ENCODE measurements at places on chromosomes 13 and 19.
A peak's percentile ranks its signal among the peaks of the same experiment; 100 is the strongest.

DNA sequence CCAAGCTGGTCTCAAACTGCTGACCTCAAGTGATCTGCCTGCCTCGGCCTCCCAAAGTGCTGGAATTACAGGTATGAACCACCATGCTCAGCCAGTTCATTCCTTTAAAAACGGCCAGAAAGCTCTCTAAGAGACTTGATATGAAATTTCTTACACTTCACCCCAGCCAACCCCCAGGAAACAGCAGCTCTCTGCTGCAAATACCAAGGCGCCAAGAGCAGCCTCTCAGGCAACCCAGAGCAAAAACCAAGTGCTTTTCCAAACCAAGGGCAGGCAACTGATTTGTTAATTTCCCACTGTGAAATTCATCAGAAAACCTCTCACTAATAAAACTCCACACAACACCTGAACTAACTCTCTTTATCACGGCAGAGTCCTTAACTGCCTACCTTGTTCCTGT lies 44.9 kb downstream of the LATS2 start:
- DNase-seq: no peak

- DNase-seq: no peak
Measured at GRCh38 chr13:90792335-90792734, 555.2 kb upstream of the MIR17HG start.

- DNase-seq: no peak
Measured at GRCh38 chr19:49573009-49573408, 7.3 kb downstream of the NOSIP start.

DNA sequence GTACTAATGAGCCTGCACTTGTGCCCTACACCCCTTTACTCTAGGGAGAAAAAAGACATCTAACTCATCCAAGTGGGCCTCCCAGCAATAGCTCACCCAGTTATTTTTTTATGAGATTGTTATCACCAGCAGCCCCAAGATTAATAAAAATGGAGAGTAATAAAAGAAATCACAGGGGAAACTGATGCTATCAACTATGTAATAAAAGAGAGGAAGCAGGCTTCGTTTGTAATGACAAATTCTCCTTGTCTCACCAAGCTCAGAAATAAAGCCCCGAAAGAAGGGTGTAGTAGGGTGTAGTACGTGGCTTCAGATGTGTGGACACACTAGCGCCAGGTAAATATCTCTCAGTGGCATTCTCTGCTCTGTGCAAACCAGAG lies 204.9 kb downstream of the USP12 start:
- DNase-seq: no peak

DNA sequence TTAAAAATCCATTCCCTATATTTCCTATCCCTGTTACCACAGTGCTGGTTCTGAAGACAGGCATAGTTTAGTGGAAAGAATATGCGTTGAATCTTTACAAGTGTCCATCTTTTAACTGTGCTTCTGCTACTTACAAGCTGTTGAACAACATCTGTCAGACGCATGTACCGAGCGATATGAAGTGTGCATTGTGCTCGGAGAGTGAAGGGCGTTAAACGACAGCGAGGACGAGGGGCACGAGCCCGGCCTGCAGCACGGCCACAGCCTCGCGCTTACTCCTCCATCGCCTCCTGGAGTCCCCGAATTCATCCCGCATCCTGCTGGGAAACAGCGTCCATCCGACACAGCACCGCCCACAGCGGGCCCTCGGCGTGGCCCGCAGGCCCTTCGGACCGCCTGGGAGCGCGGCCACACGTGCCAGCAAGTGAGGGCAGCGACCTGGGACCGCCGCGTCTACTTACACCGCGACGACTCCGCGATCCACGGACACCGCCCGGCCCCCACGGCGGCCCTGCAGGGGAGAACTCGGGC lies 514 bp downstream of the PCID2 start:
- DNase-seq: no peak

DNA sequence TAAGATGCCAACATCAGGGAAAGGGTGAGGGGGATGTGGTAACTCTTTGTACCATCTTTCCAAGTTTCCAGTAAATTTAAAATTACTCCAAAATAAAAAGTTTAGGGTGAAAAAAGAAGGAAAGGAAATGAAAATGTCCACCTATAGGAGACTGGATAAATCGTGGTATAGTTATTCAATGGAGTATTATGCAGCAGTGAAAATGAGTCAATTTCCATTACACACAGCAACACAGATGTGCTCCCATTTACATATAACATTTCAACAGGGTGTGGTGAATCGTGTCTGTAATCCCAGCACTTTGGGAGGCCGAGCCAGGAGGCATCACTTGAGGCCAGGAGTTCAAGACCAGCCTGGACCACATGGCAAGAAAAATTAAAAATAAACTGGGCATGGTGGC lies 7.4 kb upstream of the ZNF541 start:
- DNase-seq: no peak

DNA sequence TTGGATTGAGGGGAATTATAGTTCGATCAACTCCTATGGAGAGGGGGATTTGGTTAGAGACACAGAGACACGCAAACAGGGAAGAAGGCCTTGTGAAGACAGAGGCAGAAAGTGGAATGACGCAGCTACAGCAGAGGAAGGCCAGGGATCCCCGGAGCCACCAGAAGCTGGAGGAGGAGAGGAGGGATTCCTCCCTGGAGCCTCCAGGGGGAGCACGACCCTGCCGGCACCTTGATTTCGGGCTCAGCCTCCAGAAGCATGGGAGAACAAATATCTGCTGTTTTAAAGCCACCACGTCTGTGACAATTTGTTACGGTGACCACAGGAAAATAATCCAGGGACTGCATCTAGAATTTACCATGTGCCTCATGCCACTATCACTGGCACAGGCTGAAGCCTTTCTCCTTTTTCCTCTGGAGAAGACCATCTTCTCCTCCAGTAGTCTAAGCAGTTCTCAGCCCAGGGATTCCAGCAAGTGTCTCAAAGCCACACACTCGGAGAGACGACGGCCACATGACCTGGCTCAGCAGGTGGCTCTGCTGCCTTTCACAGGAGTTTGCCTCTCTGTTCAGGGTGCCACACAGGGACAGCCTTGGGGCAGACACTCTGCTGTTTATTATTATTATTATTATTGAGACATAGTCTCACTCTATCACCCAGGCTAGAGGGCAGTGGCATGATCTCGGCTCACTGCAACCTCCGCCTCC lies 39.9 kb upstream of the CCNE1 start:
- DNase-seq: peak; percentile 27

GRCh38 chr13:43546251-43546650 lies 240.5 kb downstream of the ENOX1 start:
- no peak for DNase-seq

- DNase-seq: no peak
Measured at GRCh38 chr19:29680447-29680846, 15.2 kb downstream of the PLEKHF1 start.

GRCh38 chr19:21202865-21203494 lies 61.1 kb downstream of the ZNF431 start:
- peak; percentile 32 for DNase-seq

GRCh38 chr13:37729876-37730275 lies 131.3 kb upstream of the POSTN start:
- no peak for DNase-seq

Measured in right lung (tissue), 10 donors.